Fibroblast of mammary gland (primary cell): ENCODE measurements at places on chromosomes 16 and 17.

GRCh38 chr16:63005356-63005755, 969.1 kb upstream of the CDH8 start:
- DNase-seq, result no peak

GRCh38 chr17:73142872-73143381, 21.9 kb upstream of the SSTR2 start:
- peak; percentile 49 for DNase-seq

DNA sequence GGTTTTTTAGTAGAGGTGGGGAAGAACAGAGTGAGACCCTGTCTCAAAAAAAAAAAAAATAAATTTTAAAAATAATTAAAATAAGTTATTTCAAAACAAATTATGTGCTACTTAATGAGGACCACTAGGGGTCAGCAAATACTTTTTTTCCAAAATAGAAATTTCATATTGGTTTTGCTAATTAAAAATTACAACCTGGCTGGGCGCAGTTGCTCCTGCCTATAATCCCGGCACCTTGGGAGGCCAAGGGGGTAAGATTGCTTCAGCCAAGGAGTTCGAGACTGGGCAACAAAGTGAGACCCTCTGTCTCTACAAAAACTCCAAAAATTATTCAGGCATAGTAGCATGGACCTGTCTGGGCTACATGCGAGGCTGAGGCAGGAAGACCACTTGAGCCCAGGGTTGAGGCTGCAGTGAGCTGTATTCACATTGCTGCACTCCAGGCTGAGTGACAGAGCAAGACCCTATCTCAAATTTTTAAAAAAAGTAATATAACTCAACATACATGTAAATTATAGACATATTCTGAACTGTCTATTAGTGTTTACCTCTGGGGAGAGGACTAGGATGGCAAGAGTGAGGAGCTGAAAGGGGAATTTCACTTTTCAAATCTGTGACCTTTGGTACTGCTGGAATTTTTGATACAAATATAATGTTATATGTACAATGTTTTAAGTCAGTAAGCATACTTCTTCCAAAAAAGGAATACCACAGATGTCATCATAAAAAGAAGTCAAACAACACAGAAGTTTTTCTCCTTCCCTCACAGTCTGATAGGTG, 8.1 kb downstream of the MEIOB start:
- DNase-seq, result peak; percentile 55

- DNase-seq, result no peak
Measured at GRCh38 chr16:50246299-50247122, 19.8 kb upstream of the ADCY7 start.

DNA sequence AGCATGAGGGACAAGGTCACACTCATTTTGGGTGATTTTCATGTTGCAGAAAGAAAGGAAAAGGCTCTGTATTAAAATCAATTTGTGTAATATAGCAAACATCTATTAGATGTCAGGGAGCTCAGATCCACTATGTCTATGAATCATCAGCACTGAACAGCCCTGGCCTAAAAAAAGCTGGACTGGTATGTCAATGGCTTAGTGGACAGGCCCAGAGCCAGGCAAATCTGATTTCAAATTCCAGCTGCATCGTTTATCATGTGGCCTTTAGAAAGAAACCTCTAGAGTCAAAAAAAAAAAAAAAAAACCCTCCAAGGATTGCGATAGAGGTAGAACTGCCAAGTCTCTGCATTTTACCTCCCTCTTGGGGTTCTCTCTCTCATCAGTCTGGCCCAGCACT, 5.4 kb downstream of the GAS7 start:
- DNase-seq, result peak; percentile 84

DNA sequence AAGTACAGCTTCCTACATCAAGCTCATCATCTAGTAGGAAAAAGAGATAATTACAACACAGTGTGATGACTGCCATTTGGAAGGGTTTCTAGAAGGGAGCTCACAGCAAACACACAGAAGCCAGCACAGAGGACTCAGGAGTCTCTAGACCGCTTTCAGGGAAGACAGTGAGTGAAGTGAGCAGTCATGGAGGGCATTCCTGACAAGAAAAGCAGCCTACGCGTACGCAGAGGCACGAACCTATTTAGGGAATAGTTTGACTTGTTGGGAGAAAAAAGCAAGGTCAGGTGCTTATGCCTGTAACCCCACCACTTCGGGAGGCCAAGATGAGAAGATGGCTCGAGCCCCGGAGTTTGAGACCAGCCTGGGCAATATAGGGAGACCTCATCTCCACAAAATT, 8.4 kb upstream of the HASPIN start:
- DNase-seq, result no peak

DNA sequence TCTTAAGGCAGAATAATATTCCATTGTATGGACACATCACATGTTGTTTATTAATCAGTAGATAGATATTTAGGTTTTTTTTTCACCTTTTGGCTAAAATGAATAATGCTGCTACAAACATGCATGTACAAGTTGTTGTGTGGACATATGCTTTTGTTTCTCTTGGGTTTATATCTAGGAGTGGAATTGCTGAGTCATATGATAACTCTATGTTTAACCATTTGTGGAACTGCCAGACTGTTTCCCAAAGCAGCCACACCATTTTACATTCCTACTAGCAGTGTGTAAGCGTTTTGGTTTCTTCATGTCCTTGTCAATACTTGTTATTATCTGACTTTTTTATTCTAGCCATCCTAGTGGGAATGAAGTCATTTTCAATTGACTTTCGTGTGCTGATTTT, 21.3 kb downstream of the CYLD start:
- no peak for DNase-seq
